ENCODE measurements at places on chromosomes 7 and 10. TPM values are rescaled to one million over a fixed set of nuclear protein-coding genes. Genes with fewer than 3 reads are reported as not detected.

CALCR gene
- total RNA-seq, result not detected

- DNase-seq, result no peak
These were observed 60.2 kb downstream of the MKI67 start for GRCh38 chr10:128065881-128066534.

DNA sequence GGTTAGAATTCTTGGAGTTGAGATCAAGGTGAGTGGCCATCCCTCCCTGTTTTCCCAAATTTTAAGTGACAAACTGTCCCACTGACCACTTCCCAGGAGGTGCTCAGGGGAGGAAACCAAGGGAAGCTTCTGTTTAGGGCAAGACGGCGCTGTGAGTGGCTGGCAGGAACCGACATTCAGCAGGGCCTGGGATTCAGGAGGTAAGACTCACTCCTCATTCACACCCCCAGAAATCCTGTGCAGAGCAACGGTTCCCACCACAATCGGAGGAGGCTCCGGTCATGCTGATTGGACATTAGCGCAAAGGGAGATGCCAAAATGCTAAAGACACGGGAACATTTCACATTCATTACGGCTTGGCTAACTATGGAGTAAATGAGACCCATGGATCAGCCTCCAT lies 200.9 kb downstream of the GRID1 start:
- DNase-seq, result no peak

- no peak for DNase-seq
These were observed 33.8 kb downstream of the STK32C start for GRCh38 chr10:132273966-132274365.

MMP21 gene
- total RNA-seq, result not detected

- DNase-seq, result no peak
These were observed 77.4 kb downstream of the TPST1 start for GRCh38 chr7:66282591-66282935.

GJD4 gene
- not detected for total RNA-seq

Data from glomerular endothelial cell (primary cell).